Anterior cingulate cortex (tissue), 58 donors: ENCODE measurements at places on chromosomes 13 and 19.

DNA sequence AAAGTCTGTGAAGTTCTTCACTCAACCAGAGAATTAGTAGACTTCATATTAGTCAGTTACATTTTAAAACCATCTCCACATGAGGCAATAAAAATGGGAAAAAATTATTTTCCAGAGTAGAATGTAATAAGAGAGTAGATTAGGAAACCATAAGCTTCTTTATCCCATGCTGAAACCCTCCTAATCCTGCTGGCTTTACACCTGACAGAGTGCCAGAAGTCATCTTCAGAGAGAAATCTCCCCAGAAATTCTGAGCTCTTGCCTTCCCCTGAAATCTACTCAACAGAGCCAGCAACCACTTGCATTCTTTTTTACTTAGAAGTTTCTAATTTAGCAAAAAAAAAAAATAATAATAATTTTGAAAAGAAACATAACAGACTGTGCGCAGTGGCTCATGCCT, 279.9 kb downstream of the NHLRC3 start:
- no peak for DNase-seq

- DNase-seq, result no peak
Measured at GRCh38 chr13:51025245-51025905, 85.7 kb downstream of the C13orf42 start.

GRCh38 chr19:50693064-50693975, 26.3 kb downstream of the SHANK1 start:
- no peak for DNase-seq

- no peak for DNase-seq
Measured at GRCh38 chr19:47758443-47758804, 13.1 kb downstream of the NOP53 start.

GRCh38 chr13:36795463-36795862, 23.6 kb upstream of the RFXAP start:
- DNase-seq, result no peak
